ENCODE measurements at places on chromosomes 3 and 15.

- DNase-seq: no peak
These were observed 289.7 kb upstream of the CHRM5 start for GRCh38 chr15:33678602-33679001.

DNA sequence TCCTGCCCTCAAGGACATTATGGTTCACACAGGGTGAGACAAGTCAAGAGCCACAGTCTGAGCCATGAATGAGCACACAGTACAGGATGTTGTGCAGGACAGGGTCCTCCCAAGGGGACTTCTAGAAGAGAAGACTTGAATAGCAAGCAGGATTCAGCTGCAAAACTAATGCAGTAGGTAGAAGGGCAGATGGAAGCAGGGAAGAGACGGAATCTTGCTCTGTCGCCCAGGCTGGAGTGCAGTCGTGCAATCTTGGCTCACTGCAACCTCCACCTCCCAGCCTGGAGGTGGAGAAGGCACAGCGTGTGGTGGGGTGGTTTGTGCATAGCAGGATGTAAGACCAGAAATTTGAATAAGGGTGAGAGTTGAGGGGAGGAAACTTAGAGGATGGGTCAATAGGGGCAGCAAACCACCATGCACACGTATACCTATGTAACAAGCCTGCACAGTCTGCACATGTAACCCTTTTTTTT is 8.0 kb downstream of the BCL2L10 start:
- DNase-seq: no peak

DNA sequence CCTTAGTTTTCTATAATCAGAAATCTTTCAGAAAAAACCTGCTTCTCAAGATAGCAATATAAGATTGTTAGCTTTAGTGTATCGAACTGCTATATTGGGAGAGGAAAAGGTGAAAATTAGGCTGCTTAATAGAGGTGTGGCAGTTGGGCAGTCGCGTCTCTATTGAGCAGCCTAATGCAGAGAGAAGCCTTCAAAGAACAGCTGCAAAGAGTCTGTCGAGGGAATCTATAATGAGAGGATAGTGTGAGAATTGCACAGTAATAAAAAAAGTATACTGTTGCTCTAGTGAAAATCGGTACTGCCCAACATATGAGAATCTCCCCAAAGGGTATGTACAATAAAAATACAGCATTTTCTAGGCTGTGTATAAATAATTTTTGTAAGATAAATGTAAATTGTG is 184.4 kb downstream of the TCF12 start:
- no peak for DNase-seq

DNA sequence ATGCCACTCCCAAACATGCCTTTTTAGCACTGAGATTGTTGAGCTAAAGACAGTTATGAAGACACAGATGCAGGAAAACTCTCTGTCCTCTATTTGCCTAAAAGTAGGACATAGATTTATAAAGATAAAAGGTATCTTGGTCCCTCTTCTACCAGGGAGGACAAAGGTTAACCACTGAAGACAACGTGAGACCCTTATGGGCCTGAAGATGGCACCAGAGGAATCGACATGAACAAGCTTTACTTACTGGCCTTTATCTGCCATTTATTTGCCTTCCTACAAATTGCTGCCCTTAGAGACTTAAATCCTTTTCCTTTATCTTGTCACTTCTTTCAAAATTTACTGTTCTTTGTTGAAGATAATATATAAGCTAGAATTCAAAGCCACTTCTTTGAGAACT is 109.7 kb upstream of the FAM3D start:
- no peak for DNase-seq

- DNase-seq: no peak
These were observed 7.2 kb upstream of the RBP1 start for GRCh38 chr3:139546772-139547171.

DNA sequence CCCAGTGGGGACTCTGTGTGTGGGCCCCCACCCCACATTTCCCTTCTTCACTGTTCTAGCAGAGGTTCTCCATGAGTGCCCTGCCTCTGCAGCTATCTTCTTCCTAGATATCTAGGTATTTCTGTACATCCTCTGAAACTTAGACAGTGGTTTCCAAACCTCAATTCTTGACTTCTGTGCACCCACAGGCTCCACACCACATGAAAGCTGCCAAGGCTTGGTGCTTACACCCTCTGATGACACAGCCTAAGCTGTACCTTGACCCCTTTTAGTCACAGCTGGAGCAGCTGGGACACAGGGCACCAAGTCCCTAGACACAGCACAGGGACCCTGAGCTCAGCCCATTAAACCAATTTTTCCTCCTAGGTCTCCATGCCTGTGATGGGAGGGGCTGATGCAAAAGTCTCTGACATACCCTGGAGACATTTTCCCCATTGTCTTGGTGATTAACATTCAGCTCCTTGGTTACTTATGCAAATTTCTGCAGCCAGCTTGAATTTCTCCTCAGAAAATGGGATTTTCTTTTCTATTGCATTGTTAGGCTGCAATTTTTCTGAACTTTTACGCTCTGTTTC is 304.5 kb downstream of the OTOL1 start:
- DNase-seq: no peak

- DNase-seq: no peak
These were observed 162.1 kb downstream of the FOXP1 start for GRCh38 chr3:71421475-71421819.

DNA sequence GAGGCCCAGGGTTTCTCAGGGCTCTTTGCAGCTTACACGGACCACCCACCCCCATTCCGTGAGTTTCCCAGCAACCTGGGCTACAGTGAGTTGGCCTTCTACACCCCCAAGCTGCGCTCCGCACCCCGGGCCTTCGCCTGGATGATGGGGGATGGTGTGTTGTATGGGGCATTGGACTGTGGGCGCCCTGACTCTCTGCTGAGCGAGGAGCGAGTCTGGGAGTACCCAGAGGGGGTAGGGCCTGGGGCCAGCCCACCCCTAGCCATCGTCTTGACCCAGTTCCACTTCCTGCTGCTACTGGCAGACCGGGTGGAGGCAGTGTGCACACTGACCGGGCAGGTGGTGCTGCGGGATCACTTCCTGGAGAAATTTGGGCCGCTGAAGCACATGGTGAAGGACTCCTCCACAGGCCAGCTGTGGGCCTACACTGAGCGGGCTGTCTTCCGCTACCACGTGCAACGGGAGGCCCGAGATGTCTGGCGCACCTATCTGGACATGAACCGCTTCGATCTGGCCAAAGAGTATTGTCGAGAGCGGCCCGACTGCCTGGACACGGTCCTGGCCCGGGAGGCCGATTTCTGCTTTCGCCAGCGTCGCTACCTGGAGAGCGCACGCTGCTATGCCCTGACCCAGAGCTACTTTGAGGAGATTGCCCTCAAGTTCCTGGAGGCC is 5.4 kb downstream of the VPS18 start:
- DNase-seq: no peak

DNA sequence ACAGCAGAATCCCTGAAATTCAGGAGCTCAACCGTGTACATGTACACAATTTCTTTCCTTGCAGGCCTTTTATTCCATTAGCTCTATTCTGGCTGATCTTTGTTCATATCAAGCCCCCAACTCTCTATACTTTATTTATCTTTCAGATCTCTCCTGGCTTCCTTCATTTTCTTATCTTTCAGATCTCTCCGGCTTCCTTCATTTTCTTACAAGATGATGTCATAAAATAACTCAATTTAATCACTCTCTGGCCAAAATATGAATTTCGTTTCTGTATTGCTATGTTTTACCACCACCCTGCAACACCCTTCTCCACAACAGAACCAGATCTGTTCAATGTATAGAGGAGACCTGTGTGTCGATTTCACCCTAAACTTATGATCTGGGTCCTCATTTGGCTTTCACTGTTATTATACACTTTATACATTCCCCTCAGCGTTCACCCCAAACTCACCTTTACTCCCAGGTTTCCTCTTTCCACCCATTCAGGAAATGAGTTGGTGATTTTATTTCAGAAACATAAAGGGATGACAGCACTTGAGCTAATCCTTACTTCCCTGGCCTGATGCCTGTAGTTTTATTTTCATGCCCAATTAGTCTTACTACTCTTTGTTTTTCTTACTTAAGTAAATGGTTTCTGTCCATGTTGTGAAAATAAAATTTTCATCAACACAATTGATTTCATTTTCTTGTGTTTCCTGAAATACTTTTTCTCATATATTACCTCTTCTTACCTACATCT is 195.5 kb downstream of the BCHE start:
- DNase-seq: peak; percentile 15

DNA sequence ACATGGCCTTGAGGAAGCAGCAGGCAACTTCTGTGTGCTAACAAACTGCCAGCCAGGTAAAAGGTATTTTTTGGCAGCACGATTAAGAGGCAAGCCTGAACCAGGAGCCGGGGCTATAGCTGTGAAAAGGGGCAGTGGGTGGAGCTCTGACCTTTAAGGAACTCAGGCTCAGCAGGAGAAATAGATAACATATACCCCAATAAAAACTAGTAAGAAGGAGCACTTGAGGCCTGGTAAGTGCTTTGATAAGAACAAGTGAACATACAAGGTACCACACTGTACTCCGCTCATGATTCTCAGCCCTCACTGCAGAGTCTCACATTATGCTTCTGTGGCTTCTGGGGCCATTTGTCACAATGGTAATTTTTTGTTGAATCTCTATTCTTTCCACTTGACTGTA is 5.4 kb downstream of the FYCO1 start:
- no peak for DNase-seq

DNA sequence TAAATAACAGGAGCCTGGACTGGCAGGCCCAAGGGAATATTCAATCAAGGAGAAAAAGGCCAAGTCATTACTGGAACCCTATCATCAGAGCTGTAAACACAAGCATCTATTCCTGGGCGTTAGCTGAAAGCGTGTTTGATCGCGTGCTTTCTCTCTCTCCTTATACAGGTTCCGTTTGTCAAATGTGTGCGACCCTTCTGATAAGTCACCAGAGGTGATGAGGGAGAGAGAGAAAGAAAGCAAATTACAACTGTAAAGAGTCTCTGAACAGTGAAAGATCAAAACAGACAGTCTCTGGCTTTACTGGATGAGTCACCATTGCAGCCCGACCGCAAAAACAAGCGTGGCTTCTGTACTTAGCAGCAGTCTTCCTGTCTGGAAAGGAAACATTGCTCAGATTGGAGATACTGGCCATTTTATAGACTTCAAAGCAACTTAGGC is 39.5 kb upstream of the TPRG1 start:
- no peak for DNase-seq

DNA sequence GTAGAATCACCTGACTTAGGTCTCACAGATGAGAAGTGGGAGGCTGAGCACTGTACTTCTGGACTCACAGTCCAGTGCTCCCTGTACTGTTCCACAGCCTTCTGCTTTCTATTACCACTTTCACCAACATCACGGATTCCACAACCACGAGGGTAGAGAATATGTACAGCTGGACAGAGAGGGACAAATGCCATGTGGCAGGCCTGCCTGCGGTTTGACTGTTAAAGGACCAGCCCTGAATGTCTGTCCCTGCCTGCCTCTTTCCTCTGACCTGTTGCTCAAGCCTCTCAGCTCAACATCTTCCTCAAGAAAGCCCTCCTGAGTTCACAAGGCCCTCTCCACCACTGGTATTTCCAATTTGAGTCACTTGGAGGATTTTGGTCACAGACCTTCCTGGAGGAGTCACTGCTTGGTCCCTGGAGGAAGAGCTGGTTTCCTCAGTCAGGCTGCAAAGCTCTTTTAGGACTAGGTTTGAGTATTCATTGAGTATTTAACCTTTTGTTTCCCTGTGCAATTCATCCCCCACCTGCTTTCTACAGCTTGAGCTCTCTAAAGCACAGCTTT is 49.1 kb downstream of the RAB11A start:
- no peak for DNase-seq

DNA sequence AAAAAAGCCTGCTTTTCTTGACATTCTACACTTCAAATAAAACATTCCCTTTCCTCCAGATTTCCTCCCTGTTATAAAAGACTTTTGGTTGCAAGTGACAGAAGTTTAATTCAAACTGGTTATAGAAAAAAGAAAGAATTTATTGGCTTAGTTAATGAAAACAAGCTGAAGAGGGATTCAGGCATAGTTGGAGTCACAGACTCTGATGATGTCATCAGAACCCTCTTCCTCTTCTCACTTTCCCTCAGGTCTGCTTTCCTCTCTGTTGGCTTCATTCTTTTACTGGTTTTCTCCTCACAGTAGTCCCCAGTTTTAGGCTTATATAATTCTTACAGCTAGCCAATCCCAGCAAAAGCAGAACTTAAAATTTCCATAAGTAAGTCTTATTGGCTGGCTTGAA is 32.0 kb upstream of the MBNL1 start:
- DNase-seq: no peak

DNA sequence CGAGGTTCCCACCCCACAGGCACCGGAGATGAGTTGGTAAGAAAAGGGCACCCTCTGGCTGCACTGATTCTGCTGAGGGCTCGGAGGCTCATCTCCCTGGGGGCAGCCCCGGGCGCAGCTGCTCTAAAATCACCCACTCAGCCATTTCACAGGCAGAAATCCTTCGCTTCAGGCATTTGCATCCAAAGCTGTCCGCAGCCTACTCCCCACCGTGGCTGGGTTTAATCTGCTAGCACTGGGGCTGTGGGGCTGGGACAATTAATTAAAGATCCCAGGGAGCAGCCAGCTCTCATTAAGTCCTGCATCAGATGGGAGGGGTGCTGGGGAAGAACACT is 104.3 kb upstream of the PRR20G start:
- no peak for DNase-seq

DNA sequence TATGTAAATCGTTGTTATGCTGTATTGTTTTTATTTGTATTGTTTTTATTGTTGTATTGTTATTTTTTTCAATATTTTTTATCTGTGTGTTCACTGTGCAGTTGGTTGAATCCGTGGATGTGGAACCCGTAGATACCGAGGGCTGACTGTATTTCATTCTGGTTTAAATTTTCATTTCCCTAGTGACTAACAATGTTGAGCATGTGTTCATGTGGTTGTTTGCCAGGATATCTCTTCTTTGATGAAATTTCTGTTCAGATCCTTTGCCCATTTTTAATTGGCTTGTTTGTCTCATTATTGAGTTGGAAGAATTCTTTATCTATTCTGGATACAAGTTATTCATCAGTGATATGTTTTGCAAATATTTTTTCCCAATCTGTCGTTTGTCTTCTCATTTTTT is 29.7 kb downstream of the STOML1 start:
- no peak for DNase-seq

- no peak for DNase-seq
These were observed 3.5 kb upstream of the UCN2 start for GRCh38 chr3:48567090-48567489.

GRCh38 chr15:58770519-58770856 is 614 bp upstream of the MINDY2 start:
- no peak for DNase-seq

- peak; percentile 60 for DNase-seq
These were observed 37.8 kb upstream of the TRH start for GRCh38 chr3:129936757-129937156.

DNA sequence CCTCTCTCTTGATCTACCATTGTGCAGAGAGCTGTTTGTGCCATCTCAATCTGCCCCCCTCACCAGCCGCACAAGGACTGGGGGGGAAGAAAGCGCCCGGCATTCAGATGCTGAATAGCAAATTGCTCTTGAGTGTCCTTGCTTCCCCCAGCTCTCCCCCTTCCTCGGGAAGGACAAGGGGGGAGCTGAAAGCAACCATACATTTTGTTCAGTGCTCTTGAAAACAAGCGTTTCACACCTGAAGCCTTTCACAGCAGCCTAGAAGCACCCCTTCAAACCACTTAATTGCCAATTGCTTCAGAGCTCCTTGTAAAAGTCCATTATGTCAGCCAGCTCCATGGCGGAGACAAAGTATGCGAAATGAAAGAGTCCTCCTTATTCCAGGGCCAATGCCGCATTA is 540.1 kb downstream of the NR2F2 start:
- DNase-seq: no peak

GRCh38 chr3:161879470-161879869 is 382.9 kb downstream of the OTOL1 start:
- no peak for DNase-seq

Data from NCI-H774 (cell line).